ENCODE measurements at places on chromosomes 5 and 9.

- DNase-seq = no peak
These were observed 612.9 kb downstream of the DNAH5 start for GRCh38 chr5:13331585-13331984.

- DNase-seq = no peak
These were observed 481.4 kb downstream of the CHSY3 start for GRCh38 chr5:130385656-130386055.

- DNase-seq = no peak
These were observed 20.6 kb upstream of the GPR150 start for GRCh38 chr5:95599252-95599651.

DNA sequence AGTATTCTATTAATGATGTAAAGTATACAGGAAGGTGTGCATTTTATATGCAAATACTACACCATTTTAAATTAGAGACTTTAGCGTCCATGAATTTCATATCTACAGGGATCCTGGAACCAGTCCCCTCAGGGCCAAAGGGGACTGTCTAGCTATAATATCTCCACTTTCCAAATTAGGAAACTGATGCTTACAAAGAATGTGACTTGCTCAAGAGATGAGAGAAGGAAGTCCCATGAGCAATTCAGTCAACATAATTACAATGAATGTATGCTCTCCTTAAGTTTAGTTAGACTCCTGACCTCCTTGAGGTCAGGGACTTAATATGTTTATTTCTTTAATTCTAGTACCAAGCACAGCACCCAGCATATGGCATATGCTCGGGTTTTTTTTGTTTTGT lies 23.7 kb downstream of the NIPBL start:
- no peak for DNase-seq
